ENCODE measurements at places on chromosomes 5 and 9.

DNA sequence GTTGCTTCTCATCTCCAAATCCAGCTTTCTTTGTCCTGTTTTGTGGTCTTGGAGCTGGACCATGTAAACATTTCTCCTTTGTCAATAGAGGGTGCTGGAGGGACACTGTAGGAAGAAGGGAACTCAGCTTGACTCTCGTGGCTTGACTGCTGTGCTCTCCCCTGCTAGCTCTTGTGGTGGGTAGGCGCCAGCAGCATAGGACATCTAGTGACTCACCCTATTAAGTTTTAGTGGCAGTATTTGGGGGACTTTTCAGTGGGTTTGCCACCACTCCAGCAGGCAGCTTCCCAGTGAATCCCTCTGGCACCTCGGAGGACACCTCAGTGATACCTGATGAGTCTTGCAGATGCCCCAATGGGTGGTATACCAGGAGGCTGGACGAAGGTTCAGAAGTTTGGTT is 97.8 kb downstream of the TSSK1B start:
- DNase-seq: peak; percentile 49

- no peak for DNase-seq
These were observed 450.8 kb downstream of the NFIB start for GRCh38 chr9:13863112-13863511.

- DNase-seq: peak; percentile 72
These were observed 284.3 kb downstream of the ARHGAP26 start for GRCh38 chr5:143054480-143054941.

DNA sequence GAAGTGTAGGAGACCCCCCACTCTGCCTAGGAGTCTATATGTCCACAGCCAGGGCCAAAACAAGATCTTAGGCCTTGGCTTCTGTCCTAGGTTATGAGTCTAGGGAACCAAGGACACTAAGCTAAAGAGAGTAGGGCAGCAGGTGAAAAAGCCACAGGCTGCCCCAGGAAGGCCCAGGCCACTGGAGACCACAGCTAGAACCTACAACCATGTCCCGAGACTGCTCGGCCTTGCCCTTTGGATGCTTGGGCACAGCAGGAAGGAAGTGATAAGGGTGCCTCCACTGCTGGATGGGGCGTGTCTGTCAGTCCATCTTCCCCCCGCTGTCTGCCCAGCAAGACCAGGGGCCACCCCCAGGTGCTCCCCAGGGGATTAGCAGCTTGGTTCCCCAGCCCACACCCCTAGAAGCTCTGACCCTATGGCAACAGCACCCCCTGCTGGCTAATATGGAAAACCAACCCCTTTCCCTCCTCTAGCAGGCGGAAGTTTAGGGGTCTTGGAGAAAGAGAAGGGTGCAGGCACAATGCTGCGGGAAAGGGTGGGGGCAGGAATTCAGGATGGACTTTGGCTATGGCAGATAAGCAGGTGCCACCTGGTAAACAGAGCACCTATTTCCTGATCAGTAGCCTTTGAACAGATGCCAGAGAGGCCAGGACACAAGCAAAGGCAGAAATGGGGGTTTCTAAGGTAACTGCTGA is 10.5 kb upstream of the IRF1 start:
- peak; percentile 74 for DNase-seq

DNA sequence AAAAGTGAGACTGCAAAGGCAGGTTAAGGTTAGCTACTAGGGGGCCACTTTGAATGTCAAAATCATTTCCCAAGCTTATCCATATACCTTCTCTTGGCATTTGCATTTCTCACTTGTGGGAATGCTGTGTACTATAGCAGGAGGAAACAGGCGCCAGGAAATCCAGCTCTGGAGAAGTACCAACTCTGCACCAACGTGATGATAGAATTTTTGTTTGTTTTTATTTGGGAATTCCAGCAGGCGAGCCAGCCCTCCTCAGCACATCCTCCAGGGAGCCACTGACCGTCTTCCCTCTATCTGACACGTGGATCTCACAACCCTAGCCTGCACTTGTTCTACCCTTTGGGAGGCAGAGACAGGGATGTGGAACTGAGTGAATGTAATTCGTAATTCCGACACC is 318.0 kb downstream of the ACTL7B start:
- no peak for DNase-seq

- no peak for DNase-seq
These were observed 24.4 kb downstream of the CEMIP2 start for GRCh38 chr9:71743882-71744281.

DNA sequence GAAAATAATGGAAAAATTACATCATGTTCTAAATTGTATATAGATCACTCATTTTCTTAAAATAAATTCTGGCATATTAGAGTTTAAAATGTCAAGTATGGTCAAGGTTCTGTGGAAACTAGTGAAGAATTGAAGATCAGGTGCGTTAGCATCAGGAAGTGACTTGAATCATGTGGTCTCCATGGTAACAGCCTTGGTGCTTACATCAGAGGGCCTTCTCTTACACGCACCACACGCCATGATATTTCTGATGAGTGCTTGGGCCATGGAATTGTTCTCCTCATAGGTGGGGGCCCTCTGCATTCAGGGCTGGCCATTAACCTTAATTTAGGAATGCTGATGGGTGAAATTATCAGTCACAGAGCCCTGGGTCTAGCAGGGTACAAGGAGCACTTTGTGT is 288.1 kb upstream of the EFNA5 start:
- DNase-seq: no peak

- no peak for DNase-seq
These were observed 352.7 kb downstream of the SPOCK1 start for GRCh38 chr5:137146402-137146890.

- no peak for DNase-seq
These were observed 334.7 kb upstream of the PIK3R1 start for GRCh38 chr5:67880876-67881275.

GRCh38 chr9:6184749-6185645 is 30.6 kb upstream of the IL33 start:
- DNase-seq: no peak

GRCh38 chr5:176578391-176578808 is 29.3 kb downstream of the CDHR2 start:
- DNase-seq: peak; percentile 23

GRCh38 chr9:108389056-108389455 is 466.7 kb downstream of the ACTL7B start:
- DNase-seq: no peak

GRCh38 chr5:154373326-154373725 is 72.5 kb upstream of the SAP30L start:
- DNase-seq: no peak

- no peak for DNase-seq
These were observed 474.8 kb downstream of the SEMA5A start for GRCh38 chr5:9071074-9071473.

GRCh38 chr9:108761655-108762347 is 94.0 kb downstream of the ACTL7B start:
- peak; percentile 64 for DNase-seq

DNA sequence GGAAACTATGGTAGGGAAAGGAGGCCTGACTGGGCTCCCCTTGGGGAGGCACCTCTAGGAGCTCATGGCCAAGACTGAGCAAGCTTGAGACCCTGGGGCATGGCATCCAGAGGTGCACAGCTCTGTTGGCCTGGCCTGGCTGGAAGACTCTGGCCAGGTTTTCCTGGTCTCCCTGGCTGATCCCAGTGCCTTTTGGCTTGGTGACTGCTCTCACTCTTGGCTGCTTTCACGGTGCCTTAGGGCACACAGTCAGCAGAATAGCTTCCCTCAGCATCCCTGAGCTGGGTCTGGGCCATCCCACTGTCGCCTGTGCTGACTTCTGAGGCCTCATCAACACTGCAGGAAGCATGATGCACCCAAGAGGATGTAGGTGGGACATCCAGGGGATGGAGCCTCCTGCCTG is 13.4 kb upstream of the DELE1 start:
- DNase-seq: no peak

- no peak for DNase-seq
These were observed 14.1 kb downstream of the UCK1 start for GRCh38 chr9:131516930-131517329.

DNA sequence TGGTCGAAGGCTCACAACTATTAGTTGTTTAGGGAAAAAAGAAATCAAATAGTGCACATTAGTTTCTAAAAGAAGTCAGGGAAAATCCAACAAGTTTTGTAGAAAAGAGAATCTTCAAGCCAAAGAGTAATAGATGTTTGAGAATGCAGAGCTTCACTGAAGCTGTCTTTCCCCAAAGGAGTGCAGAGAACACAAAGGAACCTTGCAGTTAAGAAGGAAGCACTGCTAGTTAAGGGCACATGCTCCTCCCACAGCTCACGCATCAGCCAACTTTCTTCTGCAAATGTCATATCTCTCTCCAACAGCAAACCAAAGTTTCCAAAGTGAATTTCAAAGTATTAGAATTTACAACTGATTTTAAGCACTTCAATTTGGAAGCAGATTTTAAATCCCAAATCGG is 116.4 kb upstream of the FST start:
- peak; percentile 13 for DNase-seq

DNA sequence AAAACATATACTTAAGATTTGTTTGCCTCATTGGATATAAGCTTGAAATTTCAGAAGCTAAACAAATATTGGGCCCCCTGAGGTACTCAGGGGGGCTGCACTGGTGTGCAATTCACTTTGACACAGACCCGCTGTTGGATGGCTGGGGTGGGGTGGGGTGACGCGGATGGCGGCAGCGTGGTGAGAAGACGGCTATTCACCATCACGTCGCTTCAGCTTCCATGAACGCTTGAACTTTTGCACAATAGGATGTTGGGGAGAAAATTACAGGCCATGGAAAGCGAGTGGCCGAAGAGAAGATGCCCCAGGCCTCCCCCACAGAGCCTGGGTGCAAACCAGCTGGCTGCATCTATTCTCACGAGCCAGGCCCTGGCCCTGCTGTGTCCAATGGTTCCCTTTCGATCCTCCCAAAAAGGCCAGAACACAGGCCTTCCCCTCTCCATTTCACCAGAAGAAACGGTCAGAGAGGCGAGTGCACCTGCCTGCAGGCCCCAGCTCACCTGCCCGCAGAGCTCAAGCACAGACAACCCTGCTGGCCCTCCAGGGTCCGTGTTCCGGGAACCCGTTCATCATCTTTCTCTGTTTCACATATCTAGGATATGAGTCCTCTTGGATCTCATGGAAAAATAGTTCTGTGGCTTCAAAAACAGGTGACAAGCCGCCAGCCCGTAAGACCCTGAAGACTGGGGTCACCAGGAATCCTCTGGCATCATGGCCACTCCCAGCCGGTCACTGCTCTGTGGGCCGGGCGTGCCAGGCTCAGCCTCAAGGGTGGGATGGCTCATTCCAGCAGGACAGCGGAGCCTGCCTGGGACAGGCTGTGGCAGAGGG is 46.8 kb upstream of the SARDH start:
- DNase-seq: no peak

DNA sequence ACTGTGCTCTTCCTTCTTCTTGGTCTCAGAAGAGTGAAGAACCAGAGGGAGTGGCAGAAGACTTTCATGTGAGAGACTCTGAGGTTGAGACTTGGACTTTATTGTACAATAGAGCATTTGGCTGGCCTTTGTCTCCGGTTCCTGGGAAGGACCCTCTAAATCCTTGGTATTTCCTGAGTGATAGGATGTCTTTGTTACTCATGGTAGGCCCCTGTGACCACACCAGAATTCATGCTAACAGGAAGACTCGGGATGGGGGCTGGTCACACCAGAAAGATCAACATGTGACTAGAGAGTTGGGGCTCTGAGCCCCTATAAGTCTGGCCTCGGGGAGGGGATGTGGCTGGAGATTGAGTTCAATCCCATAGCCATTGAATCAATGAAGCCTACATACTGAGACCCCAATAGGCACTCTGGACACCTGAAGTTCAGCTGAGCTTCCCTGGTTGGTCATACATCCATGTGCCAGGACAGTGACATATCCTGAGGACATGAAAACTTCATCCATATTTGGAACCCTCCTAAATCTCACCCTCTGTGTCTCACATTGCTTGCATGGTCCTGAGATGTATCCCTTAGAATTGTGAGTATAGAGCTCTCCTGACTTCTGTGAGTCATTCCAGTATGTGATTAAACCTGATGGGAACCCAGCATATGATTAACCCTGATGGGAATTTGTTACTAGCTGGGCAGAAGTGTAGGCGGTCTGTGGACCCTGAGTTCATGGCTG is 201.7 kb downstream of the GADD45G start:
- no peak for DNase-seq

DNA sequence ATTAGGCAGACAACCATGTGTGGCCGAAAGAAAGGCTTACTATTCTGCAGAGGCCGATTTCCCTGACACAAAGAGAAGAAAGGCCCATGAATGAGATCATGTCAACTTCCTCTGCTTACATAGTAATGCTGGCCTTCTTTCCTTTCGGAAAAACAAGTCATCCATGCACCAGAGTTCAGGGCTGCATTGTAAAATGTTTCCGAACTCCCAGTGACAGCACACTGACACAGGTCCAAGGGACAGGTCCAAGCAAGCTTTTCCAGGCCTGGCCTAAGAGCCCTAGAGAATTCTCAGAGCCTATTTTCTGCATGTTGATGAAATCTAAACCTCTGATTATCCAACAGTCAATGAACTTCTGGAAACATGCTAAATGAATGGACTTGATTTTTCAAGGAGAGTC is 140.9 kb downstream of the ZNF608 start:
- no peak for DNase-seq

- DNase-seq: no peak
These were observed 21.6 kb upstream of the SREK1 start for GRCh38 chr5:66122379-66123034.

- DNase-seq: no peak
These were observed 80.0 kb downstream of the SYK start for GRCh38 chr9:90881648-90882047.

DNA sequence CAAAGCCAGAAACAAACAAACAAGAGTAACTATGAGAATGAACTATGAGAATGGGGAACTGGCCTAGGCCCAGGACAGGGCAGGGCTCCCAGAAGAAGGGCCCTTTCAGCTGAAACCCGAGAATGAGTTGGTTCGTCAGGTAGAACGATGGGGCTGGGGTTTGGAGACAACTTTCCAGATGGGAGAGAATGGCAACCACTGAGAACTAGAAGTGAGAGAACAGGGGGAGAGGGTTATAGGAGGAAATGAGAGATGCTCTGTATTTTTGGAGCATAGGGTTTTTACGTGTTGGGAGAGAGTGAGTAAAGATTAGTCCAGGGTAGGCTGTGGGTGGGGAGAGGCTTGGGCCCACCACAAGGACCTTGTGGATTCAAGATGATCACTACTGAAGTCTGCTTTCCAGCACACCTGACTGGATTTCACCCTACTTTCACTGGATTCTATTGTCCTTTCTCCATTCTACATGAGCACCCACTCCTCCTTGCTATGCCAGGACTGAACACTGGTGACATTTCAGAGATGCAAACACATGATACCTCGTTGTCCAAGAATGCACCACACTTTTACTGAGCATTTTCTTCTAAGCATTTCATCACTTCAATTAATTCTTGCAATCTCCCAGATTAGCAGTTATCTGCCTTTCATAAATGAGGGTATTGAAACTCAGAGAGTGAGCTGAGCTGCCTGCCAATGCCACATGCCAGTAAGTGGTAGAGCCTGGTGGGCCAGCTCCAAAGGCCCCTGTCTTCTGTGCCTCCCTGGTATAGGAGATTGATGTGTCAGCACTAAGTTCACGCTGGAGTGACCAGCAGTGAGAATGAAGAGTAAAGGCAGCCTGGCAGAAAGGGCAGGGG is 3.2 kb upstream of the TMEM268 start:
- no peak for DNase-seq

Measured in KBM-7 (cell line).